Stimulated activated CD8-positive, alpha-beta memory T cell treated with anti-CD3 and anti-CD28 coated beads, Interleukin-12 subunit alpha, Interleukin-12 subunit beta, amount 100 ng/mL, for 1 hour (primary cell): ENCODE measurements at places on chromosomes 11 and 22.

- DNase-seq = peak; percentile 20
These were observed 602 bp downstream of the EWSR1 start for GRCh38 chr22:29268511-29269229.

- DNase-seq = no peak
These were observed 296.6 kb downstream of the TBC1D22A start for GRCh38 chr22:47059076-47059475.

DNA sequence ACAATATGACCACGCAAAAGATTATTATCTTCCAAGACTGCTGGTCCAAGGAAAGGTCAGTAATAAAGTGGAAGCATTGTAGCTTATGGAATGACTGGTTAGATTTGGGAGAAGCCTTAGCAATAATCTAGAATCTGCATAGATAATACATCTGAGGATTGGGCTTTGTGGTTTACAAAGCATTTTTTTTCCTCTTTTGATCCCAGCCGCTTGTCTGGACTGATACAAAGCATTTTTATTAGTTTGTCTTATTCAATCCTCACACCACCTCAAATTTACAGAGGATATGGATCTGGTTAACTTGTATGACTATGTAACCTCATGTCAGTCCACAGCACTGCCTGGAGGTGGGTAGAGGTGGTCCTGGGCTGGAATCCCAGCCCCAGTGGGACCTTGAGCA is 990 bp upstream of the THRSP start:
- no peak for DNase-seq

DNA sequence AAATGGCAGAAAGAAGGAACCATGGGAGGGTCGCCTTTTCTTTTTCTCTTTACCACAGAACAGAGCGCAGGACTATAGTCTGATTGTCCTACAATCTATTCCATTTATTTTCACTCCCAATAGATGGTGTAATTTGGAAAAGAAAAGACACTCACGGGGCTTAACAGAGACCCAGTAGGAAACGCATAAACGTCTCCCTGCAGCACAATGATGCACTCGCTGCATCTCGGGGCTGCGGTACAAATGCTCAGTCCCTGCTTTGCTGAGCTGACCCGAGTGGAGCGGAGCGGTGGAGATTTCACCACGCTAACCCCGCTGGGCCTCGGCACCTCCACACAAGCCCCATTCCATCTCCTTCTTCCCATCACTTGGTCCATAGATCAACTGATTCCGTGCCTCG is 1.5 kb downstream of the FEZ1 start:
- DNase-seq = no peak

DNA sequence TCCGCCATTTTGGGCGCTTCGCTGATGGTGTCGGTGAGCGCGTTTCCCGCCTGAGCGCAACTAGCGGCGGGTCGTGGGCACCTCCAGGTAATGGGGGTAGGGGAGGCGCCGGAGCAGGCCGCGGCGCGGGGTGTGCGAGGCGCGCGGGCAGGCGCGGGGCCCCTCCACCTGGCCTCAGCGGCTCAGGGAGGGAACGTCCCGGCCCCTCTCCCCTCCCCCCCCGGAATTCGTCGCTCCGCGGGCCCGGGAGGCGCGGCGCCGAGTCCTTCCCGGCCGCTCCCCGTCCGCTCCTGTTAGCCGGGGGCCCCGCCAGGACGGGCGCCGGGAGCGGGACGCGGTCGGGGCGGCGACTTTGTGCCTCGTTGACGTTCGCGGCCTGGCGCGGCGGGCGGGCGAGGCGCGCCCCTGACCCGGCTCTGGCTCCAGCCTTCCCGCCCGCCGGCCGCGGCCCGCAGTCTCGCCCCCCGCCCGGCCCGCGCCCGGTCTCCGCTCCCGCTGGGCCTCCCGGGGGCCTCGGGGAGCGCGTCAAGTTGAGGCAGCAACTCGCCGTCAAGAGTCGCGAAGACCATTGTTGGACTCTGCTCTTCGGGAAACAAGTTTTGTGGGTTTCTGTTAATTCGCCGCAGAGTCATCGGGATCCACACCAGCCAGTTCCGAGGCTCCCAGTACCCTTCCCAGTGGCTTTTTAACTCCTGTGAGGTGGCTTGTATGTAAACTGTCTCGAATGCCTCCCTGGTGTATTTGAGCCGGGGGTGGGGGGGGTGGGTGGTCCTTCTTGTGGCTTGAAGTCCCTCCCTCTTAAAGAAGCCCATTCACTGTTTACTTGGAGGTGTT is at the start of gene PPP6R3:
Gene PPP6R3, plus strand, starts transcription at position 12 of the 834 bp plus-strand sequence. CDS start 76,913 bp downstream, outside the sequence.
- DNase-seq = no peak

GRCh38 chr11:73528483-73529203 is 69.3 kb downstream of the FAM168A start:
- no peak for DNase-seq
